Hepatocyte (in vitro differentiated cells): ENCODE measurements at places on chromosomes 12 and 14.
A peak's percentile ranks its signal among the peaks of the same experiment; 100 is the strongest.

DNA sequence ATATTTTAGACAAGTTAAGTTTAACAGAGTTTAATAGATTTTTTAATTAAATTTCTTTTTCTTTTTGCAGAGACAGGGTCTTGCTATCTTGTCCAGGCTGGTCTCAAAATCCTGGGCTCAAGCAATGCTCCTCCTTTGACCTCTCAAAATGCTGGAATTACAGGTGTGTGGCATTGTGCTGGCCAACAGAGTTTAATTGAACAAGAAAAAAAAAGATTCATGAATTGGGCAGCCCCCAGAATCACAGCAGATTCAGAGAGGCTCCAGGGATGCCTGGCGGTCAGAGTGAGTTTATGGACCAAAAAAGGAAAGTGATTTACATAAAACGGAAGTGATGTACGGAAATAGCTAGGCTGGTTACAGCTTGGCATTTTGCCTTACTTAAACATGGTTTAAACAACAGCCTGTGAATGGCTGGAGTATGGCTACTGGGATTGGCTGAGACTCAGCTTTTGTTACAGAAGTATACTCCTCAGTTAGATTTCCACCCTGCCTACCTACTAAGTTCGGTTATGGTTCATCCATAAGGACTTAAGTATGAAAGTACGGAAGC is 14.5 kb upstream of the TESPA1 start:
- no peak for DNase-seq

DNA sequence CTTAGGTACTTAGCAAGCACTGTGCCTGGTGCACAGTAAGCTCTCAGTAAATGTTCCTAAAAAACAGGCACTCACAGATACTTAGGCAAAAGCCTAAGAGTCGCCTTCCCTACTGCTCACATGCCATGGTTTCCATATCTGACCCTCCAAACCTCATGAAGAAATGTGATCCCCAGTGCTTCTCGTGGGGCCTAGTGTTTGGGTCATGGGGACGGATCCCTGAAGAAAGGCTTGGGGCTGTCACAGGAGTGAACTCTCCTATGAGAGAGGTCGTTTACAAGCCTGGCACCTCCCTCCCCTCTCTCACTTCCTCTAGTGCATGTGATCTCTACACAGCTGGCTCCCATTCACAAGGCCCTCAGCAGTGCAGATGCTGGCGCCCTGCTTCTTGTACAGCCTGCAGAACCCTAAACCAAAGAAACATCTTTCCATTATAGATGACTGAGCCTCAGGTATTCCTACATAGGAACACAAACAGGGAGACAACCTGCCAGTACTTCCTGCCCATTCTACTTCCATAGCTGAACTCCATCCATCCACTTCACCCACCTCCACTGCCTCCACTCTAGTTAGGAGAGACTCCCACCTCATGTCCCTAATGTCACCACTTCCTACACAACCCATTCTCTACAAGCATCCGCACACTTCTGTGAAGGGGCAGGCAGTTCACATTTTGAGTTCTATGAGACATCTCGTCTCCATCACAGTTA is 2.9 kb downstream of the SLC15A4 start:
- DNase-seq: no peak

- no peak for DNase-seq
Observed at GRCh38 chr12:128323145-128323920, 56.4 kb downstream of the TMEM132C start.

DNA sequence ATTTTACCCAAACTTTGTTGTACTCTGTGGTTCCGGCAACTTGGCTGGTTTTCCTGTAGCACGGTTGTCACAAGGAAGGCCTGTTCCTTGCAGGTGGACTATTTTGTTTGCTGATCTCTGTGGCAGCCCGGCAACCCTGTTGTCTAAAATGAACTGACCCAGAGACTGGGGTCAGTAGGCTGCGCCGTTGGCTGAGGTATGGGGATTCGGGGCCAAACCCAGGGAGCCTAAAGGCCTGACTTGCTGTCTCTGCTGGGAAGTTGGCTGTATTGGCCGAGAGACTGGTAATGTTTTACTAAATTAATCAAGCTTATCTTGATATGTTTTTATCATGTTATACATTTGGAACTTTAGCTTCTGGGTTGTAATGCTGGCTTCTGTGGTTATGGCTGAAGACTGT is 13.8 kb downstream of the SMIM41 start:
- DNase-seq: no peak

- DNase-seq: no peak
Observed at GRCh38 chr12:91542067-91542466, 359.4 kb upstream of the DCN start.

DNA sequence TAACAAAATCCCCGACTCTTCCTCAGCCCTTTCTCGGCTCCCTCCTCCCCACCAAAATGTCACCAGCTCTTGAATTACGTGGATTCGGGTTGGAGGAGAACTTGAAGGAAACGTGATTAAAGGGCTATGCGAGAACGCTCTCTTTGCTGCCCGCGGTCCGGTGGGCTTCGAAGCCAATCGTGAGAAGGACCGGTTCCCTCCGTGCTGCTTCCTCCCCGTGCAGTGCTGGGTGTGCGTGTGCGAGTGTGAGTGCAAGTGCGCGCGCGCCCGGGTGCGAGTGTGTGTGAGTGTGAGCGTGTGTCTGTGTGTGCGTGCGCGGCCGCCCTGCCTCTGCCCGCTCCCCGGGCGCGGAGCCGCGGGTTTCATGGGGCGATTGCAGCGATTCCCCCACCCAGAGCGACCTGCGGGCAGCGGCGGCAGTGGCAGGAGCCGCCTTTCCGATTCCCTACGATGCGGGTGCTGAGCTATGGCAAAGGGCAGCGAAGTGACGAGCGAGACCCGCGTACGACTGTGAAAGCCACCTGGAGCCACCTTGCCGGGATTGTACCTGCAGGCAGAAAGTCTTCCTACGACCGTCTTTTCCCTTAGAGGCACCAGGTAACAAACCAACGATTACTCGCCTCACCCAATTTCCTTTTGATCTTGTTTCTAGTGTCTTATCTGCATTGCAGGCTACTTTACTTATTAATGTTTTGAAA is 1.4 kb downstream of the LRFN5 start:
- DNase-seq: peak; percentile 30

DNA sequence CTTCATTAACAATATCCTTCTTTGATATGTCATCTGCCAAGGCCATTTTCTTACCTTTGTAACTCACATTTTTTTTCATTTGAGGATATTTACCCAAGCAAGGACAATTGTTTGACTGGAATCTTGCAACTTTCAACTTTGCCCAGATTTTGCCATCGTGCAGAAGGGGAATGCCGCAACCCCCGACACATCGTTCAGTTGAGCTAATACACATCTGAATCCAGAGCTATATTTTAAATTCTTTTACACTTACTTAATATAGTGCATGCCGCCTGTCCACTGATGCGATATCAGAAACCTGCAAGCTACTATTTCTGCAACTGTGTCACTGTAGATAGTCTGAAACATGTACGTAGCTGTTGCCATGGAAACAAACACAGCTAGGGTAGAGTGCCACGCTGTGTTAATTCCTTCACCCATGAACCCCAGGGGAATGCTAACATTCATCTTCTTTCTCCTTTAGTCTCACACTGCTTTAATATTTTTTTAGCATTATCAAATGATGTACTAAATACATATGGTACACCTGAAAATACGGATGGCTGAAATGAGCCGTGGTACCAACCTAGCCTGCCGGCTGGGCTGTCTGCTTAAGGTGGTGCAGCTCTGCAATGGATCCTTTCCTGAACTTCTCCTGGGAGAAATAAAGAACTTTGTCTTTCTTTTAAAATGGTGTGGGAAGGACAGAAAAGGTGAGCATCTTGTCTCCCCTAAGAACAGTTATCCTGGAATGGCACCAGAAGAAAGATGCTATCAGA is 77.0 kb upstream of the FOXN3 start:
- DNase-seq: no peak

- DNase-seq: no peak
Observed at GRCh38 chr12:62711631-62712241, 223.2 kb downstream of the PPM1H start.

- no peak for DNase-seq
Observed at GRCh38 chr14:75496755-75497154, 25.5 kb upstream of the BATF start.

GRCh38 chr12:79267580-79267979 is 403.0 kb downstream of the SYT1 start:
- DNase-seq: no peak

- no peak for DNase-seq
Observed at GRCh38 chr12:88662961-88663360, 82.7 kb upstream of the KITLG start.

- DNase-seq: no peak
Observed at GRCh38 chr12:51225234-51225633, 7.4 kb upstream of the POU6F1 start.

GRCh38 chr12:4471256-4471655 is 25.6 kb upstream of the FGF6 start:
- no peak for DNase-seq

GRCh38 chr12:53744751-53745150 is 7.0 kb downstream of the CISTR start:
- no peak for DNase-seq

DNA sequence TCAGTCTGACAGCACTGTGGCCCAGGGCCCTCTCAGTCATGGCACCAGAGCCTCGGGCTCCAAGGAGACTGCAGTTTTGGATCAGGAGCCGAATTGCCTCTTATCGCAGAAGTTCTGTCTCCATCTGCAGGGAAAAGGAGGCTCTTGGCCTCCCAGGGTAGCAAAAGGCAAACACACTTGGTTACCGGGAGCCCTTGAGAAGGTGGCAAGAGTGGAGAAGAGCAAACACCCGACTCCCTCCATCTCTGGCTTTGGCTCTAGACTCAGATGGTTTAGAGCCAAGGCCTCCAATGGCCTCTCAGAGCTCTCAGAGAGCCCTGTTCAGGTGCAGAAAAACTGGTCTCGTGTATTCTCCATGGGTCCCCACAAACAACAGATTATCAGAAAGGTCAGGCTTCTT is 44.6 kb downstream of the NINJ2 start:
- DNase-seq: no peak

DNA sequence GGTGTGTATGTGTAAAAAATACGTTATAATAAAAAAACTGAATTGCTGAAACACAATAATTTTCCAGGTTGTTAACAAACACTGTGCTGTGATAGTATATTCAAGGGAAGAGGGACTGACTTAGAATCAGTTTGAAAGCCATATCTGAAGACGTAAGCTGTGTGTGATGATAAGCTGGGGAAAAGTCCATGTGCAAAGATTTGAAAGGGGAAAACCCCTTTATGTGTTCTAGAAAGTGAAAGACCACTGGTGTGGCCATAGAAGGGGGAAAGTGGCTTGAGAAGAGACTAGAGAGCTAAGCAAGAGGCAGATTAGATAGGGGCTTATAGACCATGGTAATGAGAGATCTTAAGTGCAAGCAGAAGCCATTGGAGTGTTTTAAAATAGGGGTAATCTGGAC is 195.9 kb upstream of the GZMB start:
- DNase-seq: no peak
